Fibroblast of skin of left quadriceps (primary cell): ENCODE measurements at places on chromosomes 3 and 15.

GRCh38 chr3:169105561-169105960, 558.0 kb downstream of the MECOM start:
- DNase-seq, result no peak

DNA sequence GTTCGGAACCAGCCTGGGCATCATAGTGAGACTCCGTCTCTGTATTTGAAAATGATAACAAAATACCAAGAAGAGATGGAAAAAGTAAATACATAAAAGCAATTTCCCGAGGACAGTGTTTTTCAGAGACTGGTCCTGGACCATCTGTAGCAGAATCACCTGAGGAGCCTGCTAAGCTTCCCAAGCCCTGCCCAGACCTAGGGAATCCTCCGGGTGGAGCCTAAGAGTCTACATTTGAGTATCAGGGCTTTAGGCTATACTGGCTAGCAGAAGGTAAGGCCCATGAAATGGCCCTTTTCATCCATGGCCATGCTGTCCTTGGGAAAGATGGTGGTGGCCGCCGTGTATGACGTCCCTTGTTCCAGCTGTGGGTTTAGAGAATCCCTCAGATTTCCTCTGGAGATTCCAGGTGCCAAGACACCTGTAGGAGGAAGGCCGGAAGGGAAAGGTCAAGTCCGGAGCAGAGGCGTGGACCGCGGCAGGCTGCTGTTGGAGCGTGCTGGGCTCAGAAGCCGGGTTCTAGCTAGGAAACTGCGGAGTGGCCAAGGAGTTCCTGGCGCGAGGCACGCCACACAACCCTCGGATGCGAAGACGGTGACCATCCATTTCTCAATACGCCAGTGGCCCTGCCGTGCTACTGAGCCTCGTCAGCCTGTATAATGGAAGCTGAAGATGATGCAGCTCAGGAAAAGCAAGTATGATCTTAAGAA, 50.9 kb downstream of the TMEM44 start:
- DNase-seq, result no peak

DNA sequence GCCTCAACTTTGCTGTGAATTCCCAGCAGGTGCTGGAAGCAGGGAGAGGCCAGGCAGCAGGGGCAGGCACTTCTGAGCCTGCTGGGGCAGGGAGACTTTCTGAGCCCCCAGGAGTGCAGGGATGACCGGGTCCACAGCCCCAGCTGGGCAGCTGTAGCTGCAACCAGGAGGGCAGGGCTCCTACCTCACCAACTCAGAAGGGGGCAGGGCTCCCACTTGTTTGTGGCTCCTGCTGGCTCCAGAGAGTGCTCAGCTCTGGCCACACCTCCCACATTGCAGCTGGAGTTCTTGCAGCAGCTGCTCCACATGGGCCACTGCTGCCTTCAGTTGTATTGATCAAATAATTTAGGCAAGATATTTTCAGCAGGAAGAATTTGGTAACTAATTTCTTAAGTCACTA, 812.3 kb downstream of the NSUN3 start:
- DNase-seq, result no peak

DNA sequence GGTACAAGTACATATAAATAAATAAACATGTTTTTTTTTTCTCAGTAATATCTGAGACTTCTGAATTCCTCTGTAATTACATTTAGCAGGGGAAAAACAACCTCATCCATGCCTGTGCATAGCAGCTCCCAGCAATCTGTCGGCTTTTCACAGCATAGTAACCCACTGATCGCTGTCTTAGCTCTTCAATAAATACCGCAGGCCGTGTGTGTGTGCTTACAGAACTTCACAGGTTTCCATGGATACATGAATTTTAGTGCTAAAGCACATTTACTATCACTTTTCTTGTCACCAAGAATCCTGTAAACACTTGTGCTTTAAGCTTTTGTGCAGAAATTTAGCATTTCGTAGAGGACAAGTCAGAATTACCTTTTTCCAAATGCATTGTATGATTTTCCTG, 4.0 kb upstream of the PLAAT1 start:
- no peak for DNase-seq

- no peak for DNase-seq
Observed at GRCh38 chr3:80785475-80785874, 976.0 kb downstream of the GBE1 start.

DNA sequence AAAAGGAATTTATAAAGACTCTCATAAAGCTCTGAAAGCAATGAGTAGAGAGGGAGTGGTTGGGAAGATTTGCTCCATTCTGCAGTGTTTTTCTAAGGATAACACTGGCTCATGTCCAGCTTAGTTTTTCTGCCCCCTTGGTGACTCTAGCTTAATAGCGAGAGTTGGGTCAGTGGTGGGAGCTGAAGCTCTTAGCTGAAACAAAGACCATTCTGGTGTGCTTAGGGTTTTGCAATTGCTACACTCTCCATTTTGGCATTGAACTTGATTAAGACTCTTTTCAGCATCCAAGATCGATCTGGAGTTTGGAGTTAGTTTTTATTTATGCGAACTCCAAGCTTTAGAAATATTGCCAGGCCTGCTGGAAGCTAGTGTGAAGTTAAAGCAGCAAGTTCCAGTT, 98.0 kb downstream of the ATG7 start:
- no peak for DNase-seq

GRCh38 chr15:74158855-74159650, 14.5 kb upstream of the ISLR start:
- no peak for DNase-seq

- DNase-seq, result no peak
Observed at GRCh38 chr3:5929027-5929426, 741.5 kb downstream of the EDEM1 start.

DNA sequence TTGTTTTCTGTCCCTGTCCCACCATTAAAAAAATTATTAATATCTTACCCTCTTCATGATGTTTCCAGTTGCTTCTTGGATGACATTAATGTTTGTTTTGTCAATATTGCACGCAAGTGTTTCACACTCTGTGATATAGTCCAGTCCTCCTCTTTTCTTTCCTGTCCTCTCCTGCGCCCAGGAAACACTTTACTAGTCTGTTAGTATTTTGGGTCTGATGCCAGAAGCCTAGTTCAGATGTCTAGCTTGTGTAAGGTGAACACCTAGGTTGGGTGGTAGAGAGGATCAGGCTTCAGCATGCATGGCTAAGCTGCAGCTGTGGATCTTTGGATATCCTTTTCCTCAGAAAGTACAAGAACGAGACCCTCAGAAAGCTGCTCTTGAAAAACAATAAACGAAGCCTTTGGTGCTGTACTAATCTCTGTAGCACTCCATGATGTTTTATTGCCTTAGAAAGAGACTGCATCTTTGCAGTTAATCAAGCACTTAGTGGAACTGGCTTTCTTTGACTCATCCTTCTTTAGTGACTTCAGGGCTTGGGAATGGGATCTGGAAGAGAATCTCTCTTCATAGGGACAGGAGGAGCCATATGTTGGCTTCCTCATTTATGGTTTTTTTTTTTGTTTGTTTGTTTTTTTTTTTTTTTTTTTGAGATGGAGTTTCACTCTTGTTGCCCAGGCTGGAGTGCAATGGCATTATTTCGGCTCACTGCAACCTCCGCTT, 253.4 kb downstream of the LPP start:
- DNase-seq, result peak; percentile 48

- DNase-seq, result no peak
Observed at GRCh38 chr15:99452010-99452409, 113.8 kb upstream of the MEF2A start.

GRCh38 chr15:41630616-41631217, 29.5 kb upstream of the MGA start:
- no peak for DNase-seq

- no peak for DNase-seq
Observed at GRCh38 chr3:45017821-45018220, 8.3 kb upstream of the CLEC3B start.

DNA sequence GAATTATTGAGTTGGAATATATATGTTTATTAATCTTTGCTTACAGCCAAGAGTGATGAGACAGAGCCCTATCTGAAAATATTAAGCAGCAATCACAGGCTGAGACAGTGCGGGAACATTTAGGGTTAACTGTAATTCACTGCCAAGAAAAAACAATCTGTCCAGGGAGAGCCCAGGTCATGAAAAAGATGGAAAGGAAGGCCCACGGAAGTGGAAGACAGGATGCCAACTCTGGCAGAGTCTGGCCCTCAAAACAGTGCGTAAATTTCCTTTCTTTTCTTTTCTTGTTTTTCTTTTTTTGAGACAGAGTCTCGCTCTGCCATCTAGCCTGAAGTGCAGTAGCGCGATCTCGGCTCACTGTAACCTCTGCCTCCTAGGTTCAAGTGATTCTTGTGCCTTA, 67.6 kb downstream of the SUMF1 start:
- DNase-seq, result no peak

DNA sequence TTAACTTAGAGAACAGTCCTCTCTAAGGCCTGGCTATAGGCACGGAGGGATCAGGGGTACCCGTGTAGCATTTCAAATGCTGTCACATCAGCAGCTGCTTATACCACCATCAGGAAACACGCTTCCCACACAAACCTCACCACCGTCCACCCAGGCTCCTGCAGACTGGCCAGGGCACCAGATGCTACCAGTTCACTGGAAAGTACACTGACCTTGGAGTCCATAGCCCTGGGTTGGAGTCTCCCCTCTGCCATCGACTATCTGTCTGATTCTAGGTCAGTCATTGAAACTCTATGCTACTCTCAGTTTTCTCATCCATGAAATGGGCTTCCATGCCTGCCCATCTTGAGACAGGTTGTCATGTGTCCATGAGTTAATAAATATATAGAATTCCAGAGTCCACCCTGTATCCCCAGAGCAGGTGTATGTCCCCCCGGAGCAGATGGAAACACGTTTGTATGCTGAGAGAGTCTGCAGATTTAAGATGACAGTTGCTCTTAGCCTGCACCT, 156.0 kb upstream of the SMAD3 start:
- no peak for DNase-seq

- DNase-seq, result no peak
Observed at GRCh38 chr15:92095693-92096092, 242.2 kb downstream of the SLCO3A1 start.

DNA sequence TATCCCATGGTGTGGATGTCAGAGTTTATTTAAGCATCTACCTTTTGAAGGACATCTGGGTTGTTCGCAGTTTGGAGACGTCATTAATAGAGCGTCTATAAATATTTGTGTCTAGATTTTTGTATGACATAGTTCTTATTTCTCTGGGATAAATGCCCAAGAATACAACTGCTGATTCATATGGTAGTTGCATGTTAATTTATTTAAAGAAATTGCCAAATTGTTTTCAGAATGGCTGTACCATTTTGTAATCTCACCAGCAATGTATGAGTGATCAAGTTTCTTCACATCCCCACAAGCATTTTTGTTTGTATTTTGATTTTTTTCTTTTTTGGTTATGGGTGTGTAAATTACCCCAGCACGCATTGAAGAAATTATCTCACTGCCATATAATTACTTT, 656.9 kb downstream of the NTRK3 start:
- no peak for DNase-seq

- DNase-seq, result no peak
Observed at GRCh38 chr3:134406331-134407238, 32.3 kb upstream of the AMOTL2 start.

GRCh38 chr3:195186041-195186709, 84.8 kb downstream of the XXYLT1 start:
- DNase-seq, result no peak

GRCh38 chr3:40304352-40304751, 5.2 kb upstream of the EIF1B start:
- DNase-seq, result no peak

DNA sequence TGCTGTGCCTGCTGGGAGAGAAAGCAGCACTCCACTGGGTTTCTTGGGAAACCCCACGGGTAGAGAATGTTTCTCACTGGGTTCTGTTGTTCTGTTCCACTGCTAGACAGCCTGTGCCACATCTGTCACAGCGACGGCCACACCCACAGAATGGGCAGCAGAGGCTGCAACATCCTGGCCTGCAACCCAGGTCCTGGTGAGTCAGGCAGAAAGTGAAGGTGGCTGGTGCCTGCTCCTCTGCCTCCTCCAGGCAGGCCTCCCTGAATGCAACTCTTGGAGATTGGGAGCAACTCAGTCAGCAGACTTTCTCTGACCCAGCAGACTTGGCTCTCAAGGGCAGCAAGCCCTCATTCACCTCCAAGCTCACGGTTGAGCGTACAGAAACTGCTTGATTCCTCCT, 13.0 kb downstream of the C3orf18 start:
- no peak for DNase-seq

- DNase-seq, result no peak
Observed at GRCh38 chr15:89307046-89307587, 27.5 kb downstream of the POLG start.

GRCh38 chr3:143307613-143308183, 188.1 kb downstream of the CHST2 start:
- no peak for DNase-seq

GRCh38 chr15:54528021-54528420, 549.8 kb downstream of the UNC13C start:
- no peak for DNase-seq

DNA sequence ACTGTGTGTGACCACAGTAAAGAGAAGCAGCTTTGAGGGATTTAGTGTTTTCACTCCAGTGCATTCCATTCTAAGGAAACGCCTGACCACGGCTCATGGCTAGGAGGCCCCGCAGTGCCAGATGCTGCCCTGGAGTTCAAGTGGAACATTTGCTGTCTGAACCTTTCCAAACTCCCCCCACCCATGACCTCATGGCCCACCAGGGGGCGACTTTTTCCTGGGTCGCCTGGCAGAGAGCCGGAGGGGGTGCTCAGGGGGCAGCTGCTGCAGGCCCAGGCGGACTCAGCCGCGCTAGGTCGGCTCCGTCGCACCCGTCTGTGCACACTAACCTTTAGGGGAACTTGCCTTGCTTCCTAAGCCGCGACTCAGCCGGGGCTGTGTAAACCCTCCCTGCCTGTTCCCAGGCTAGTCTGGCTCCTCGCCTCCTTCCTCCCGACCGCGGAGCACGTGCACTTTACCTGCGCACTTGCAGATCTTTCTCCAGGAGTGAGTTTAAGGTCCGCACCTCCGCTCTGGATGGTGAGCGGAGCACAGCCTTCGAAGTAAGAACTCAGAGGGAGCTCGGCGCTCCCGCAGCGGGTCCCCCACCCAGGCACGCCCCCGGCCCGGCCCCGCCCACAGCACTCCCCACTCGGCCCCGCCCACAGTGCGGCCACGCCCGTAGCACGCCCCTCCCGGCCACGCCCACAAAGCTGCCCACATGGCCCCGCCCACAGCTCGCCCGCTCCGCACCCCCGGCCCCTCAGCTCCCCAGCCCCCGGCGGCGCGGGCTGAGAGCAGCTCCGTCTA, at the start of gene OCA2:
Gene OCA2, minus strand, starts transcription at position 550 of the 789 bp plus-strand sequence. CDS start 17,441 bp downstream, outside the sequence.
- no peak for DNase-seq

GRCh38 chr3:178480274-178480673, 56.0 kb upstream of the KCNMB2 start:
- no peak for DNase-seq

- no peak for DNase-seq
Observed at GRCh38 chr3:197178998-197179397, 119.4 kb downstream of the DLG1 start.

GRCh38 chr3:158107605-158108444, 1.6 kb upstream of the SHOX2 start:
- no peak for DNase-seq

- peak; percentile 62 for DNase-seq
Observed at GRCh38 chr3:30655187-30655812, 48.9 kb downstream of the TGFBR2 start.

GRCh38 chr3:162353414-162353813, 856.8 kb downstream of the OTOL1 start:
- DNase-seq, result no peak
